ENCODE measurements at places on chromosomes 6 and 20. TPM values are rescaled to one million over a fixed set of nuclear protein-coding genes. Genes with fewer than 3 reads are reported as not detected.

GRCh38 chr20:23032056-23032749 lies 2.9 kb upstream of the SSTR4 start:
- no peak for DNase-seq

- no peak for DNase-seq
Observed at GRCh38 chr6:170085475-170086401, 205.1 kb downstream of the DLL1 start.

GRCh38 chr6:70663881-70664466 lies 3.7 kb upstream of the SMAP1 start:
- DNase-seq = no peak

DNA sequence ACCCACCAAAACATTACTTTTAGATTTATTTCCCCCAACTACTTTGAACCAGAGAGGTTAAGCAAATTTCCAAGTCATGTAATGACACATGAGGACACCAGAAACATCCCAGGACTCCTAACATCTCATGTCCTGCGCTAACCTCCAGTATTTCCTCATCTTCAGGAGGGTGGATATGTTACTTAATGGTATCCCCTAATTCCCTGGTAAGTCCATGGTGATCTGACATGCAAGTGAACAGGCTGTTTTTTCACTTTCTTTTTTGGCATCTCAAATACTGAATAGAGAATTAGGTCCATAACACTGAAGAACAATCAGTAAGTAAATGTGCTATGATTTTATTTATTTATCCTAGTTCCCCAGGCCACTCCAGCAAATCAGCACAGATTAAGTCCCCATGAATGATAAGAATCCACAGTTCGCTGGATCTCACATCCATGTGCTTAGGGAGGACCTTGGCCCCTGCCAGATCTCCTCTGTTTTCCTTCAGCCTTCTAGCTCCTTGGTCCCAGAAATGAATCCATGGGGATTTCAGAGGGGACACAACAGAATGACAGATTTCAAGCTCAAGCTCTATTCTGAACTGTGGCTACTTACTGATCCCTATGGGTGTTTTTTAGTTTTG lies 334.6 kb downstream of the CDC5L start:
- DNase-seq = no peak

- no peak for DNase-seq
Observed at GRCh38 chr6:43782764-43783513, 12.9 kb downstream of the VEGFA start.

DNA sequence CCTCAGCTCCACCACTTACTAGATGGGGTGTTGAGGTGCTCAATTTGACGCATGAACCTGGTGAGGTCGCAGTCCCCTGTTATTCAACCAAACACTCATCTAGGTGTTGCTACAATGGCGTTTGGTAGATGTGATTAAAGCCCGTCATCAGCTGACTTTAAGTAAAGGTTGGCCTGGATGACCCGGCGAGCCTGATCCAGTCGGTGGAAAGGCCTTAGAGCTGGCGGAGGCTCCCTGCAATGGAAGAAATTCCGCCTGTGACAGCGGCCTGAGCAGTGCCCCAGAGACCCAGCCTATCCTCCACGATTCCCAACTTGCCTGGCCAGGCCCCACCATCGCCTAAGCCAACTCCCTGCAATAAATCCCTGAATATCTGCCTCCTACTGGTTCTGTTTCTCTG lies 171.4 kb downstream of the BMP7 start:
- no peak for DNase-seq

GRCh38 chr20:3553663-3554062 lies 82.8 kb downstream of the ATRN start:
- no peak for DNase-seq

DNA sequence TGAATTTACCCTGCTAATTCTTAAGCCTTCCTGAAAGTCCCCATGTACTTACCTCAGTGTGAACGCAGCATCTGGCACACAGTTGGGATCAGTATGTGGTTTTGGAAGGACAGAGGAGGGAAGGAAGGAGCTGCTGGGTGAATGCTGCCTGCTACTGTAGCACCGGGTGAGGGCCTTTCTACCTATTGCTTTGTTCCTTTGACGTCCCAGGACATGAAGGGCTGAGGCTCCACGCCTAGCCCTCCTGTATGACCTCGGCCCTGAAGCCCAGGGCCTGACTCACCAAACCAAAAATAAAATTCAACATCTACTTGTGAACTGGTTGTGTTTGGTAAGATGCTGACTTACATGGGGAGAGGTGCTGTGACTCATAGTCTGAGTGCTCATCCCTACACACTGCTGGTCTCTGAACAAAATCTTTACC lies 51.1 kb downstream of the ARID1B start:
- peak; percentile 14 for DNase-seq

DNA sequence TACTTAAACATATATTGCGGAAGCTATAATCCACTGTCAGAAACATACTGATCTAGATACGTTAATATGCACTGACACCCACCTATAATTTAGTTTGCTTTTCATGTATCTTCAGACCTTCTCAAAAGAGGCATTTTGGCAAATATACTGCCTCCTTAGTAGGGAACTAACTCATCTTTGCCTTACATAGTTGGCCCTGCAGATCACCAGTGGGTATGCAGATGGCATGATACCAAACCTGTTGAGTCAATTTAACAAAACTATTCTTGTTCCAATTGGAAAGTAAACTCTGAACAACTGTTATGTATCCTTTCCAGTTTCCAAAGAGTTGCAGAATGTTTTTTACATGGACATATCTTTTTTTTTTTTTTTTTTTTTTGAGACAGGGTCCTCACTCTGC lies 35.6 kb upstream of the TBC1D20 start:
- DNase-seq = no peak

- no peak for DNase-seq
Observed at GRCh38 chr6:6901205-6901719, 206.5 kb upstream of the RREB1 start.

DNA sequence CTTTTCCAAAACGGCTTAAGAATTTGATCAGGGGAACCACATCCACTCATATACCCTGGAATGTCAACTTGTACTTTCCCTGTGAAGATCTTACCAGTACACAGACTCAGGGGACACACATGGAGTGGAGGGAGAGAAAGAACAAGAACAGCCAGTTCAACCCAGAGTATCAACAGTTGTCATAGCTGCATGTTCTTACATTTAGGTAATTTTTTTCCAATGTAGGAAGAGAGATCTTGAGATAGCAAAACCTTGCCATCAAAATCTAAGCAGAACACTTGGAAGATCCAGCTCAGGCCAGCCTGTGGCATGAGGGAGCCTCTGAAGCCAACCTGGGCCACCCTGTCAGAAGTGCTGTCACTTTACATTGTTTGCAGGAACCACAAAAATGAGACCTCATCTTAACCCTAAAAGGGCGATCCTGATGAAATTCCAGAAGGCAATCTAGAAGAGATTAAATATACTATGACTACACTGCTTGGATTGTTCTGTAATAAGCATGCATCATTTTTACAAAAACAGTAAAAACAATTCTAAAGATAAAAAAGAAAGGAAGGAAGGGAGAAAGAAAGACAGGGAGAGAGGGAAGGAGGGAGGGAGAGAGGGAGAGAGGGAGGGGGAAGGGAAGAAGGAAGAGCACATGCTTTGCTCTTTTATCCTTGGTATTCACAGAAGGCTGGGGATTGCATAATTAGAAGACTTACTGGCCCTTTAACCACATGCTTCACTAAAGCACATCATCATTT lies 124.7 kb upstream of the TCF21 start:
- DNase-seq = peak; percentile 4

- no peak for DNase-seq
Observed at GRCh38 chr6:148370176-148370575, 27.5 kb downstream of the SASH1 start.

DNA sequence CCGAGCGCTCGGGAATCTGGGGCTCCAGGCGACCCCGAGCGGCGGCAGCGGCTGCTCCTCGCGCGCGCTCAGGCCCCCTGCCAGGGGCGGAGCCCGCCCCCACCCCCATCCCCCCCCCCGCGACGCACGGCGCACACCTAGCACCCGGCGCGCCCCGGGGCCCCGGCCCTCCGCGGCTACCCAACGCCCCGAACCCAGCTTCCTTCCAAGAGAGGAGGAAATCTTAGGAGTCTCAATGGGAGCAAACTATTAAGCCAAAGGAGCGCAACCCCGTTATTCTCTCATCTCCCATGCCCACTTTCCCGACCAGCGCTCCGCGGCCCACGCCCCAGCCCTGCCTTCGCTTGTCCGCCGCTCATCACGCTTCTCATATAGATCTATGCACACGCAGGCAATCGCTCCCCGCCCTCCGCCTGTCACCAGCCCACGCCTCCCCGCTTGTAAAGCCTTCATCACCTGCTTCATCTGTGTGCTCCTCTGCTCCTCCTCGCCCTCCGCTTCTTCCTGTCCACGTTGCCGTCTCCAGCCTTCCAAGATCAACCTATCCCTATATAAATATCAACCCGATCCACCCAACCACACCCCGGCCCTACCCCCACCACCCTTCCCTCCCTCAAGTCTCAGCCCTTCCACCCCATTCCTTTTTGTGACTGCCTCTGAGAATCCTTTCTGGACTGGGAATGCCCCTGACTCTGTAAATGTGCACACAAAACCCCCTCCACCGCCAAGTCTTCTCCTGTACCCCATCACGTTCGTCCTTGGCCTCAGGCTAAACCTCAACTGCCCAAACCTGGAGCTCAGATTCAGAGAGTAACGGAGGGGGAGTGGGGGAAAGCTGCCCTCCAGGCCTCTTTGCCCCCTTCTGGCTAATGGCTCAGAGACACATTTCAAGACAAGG lies at the start of gene DLK2:
TSS of gene DLK2 (minus strand) at position 18 of the 898 bp plus-strand sequence. CDS start 723 bp downstream, outside the sequence.
- DNase-seq = no peak

GRCh38 chr6:16427124-16427523 lies 188.7 kb downstream of the GMPR start:
- no peak for DNase-seq

DNA sequence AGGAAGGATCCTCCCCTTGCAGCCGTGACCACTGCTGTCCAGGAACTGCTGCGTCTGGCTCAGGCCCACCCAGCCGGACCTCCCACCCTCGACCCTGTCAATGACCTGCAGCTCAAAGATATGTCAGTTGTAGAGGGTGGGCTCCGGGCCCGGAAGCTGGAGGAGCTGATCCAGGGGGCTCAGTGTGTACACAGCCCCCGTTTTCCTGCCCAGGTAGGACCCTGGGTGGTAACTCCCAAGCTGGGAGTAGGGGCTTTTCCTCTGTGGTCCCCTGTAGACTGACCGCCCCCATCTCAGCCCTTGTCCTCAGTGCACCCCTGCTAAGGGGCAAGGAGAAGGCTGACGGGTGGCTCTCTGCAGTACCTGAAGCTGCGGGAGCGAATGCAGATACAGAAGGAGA lies 3.6 kb downstream of the DXO start:
- no peak for DNase-seq

- peak; percentile 13 for DNase-seq
Observed at GRCh38 chr6:150079604-150080003, 10.7 kb upstream of the ULBP3 start.

- no peak for DNase-seq
Observed at GRCh38 chr6:144990784-144991183, 705.6 kb downstream of the UTRN start.

DNA sequence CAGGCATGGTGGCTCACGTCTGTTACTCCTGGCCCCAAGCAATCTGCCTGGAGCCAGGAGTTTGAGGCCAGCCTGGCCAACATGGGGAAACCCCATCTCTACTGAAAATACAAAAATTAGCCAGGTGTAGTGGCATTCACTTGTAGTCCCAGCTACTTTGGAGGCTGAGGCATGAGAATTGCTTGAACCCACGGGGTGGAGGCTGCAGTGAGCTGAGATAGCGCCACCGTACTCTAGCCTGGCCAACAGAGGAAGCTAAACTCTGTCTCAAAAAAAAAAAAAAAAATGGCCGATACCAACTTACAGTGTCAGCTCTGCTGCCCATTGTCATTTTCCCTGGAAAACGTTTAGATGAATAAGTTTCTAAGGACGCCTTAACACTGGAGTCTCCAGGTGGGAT lies 489.9 kb downstream of the TFAP2A start:
- no peak for DNase-seq

- no peak for DNase-seq
Observed at GRCh38 chr6:142367501-142368018, 65.8 kb downstream of the ADGRG6 start.

- DNase-seq = peak; percentile 93
Observed at GRCh38 chr6:16723826-16724225, 37.4 kb downstream of the ATXN1 start.

- no peak for DNase-seq
Observed at GRCh38 chr6:81252231-81252630, 500.2 kb downstream of the TENT5A start.

The RAET1E gene
- total RNA-seq = not detected

The TUBB2B gene
- total RNA-seq = 5.1 TPM

The C20orf204 gene
- total RNA-seq = not detected

The OPN5 gene
- not detected for total RNA-seq

The DPPA5 gene
- not detected for total RNA-seq

The NKAPL gene
- not detected for total RNA-seq

The HMGCLL1 gene
- total RNA-seq = not detected

The NT5E gene
- 0.08 TPM for total RNA-seq

The LIN28B gene
- total RNA-seq = not detected
